ENCODE measurements at places on chromosomes 1 and 21.

DNA sequence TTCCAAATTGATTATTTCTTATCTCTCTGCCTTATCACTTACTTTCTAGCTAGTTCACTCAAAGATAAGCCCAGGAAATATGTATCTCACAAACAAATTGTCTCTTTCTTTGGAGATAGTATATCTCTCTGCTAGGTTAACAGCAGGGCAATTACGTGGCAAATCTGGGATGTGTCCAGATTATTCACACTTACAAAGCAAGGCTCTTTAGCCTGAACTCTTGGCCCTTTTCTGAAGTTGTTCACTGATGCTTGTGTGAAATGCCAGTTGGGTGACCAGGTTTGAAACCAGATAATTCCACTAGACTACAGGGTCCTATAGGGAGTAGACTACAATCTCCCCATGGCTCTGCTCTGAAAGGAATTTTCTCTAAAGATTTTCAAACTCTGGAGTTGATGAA is 30.8 kb upstream of the FAM78B start:
- DNase-seq: peak; percentile 30

- DNase-seq: peak; percentile 33
These were observed 97.3 kb upstream of the HMCN1 start for GRCh38 chr1:185636848-185637247.

DNA sequence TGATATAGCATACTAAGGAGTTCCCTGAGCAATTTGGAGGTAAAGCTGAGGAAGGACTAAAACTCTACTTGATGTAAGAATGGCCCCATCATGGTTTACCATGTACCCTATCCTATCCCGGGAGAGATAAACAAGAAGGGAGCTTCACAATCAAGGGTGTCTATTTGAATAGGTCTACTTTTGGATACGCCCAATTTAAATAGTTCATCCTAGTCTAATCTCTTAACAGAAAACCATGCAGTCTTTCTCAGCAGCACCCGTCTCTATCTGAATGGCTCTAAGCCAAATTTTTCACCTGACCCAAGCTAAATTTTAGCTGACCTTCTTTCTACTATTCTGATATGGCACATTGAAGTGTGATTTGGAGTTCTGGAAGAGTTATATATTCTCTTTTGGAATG is 122.0 kb downstream of the TNNI3K start:
- no peak for DNase-seq

GRCh38 chr1:149884433-149885338 is 14.7 kb upstream of the BOLA1 start:
- DNase-seq: peak; percentile 47

DNA sequence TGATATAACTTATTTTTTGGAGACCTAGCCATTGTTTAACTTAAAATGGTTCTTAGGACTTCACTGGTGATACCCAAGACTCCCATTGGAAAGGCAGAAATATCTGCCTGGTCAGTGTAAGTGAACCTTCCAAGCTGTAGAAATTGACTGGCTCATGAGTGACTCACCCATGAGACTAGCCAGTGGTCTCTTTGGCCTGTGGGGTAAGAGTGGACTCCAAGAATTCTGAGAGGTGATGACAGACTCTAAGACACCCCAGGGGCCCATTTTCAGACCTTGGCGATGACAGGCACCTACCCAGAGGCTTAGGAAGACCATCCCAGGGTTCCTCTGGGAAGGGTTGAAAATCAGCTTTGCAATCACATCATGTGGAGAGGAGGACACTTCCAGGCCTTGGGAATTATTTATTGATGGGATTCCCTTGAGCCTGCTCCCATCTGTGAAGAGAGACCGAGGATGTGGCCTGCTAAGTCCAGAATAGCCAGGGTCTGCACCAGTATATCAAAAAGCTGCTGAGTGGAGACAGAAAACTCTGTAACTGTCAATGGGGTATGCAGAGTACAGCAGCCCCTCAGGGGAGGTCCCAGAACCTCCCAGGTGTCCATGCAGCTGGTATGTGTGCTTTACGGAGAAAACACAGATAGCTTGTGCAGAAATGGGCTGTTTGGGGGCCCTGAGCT is 78.9 kb downstream of the KAZN start:
- DNase-seq: no peak

DNA sequence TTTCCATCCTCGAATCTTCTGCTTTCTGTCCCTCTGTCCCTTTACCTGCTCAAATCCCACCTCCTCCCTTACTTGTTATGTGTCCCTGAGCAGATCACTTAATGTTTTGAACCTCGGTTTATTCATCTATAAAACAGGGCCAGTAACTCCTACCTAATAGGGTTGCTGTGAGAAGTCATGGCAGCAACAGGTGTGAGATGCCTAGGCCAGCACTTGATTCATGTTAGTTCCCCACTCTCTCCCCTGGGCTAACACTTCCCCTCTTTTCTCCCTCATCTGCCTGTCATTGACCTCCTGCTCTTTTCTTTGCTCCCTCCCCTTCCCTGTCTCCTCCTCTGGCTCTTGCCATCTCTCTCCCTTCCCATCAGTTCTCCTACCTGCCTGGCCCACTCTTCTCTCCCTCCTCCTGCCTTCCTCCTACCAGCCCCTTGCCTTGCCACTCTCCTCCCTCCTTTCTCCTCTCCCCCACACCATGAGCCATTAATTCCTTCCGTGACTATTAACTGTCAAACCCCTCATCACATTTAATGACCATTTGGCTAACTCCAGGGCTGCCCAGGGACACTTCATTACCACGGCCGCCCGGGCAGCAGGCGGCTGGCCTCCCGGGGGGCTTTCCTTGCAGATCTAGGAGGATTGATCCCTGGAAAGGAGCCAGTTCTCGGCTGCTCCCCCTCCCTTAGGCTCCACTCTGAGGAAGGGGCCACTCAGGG is 90.6 kb upstream of the CD1D start:
- DNase-seq: no peak

DNA sequence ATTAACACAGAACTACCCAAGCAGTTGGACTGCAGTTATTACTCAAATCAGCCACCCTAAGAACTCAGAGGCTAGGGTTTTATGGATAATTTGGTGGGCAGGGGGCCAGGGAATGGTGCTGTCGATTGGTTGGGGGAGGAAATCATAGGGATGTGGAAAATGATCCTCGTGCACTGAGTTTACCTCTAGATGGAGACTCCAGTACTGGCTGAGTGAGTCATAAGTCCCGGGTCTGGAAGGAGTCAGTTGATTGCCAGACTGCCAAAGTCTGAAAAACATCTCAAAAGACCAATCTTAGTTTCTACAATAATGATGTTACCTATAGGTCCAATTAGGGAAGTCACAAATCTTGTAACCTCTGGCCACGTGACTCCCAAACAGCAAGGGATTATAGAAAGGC is 257.5 kb upstream of the PRMT6 start:
- DNase-seq: peak; percentile 34

DNA sequence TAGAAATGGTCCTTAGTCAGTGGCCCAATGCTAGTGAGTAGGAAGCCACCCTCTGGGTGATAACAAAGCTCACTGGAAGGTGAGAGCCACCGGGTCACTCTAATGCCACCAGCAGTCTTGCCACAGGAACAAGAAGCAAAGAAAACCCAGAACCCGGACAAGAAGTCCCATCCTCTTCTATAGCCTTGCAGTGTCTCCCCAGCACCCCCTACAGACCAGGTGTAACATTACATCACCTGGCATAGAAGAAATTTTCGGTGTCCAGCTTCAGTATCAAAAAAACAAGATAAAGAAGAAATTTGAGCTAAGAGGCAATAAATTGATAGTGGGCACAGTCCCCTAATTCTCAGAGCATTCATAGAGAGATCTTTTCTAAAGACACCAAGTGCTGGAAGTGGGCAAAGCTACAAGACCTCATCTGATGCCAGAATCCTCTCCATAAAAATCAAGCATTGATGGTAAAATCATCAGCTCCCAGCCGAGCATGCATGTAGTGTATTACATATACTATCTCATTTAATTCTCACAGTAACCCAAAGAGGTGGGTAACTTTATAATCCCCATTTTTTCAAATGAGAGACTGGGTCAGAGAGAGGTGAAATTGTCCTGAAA is 491.0 kb downstream of the MATN1 start:
- peak; percentile 38 for DNase-seq

GRCh38 chr1:161486806-161487741 is 18.2 kb upstream of the FCGR2A start:
- peak; percentile 98 for DNase-seq

- peak; percentile 51 for DNase-seq
These were observed 11.7 kb downstream of the NR5A2 start for GRCh38 chr1:200038981-200039848.

GRCh38 chr1:175877939-175878737 is 134.7 kb upstream of the TNR start:
- peak; percentile 18 for DNase-seq

DNA sequence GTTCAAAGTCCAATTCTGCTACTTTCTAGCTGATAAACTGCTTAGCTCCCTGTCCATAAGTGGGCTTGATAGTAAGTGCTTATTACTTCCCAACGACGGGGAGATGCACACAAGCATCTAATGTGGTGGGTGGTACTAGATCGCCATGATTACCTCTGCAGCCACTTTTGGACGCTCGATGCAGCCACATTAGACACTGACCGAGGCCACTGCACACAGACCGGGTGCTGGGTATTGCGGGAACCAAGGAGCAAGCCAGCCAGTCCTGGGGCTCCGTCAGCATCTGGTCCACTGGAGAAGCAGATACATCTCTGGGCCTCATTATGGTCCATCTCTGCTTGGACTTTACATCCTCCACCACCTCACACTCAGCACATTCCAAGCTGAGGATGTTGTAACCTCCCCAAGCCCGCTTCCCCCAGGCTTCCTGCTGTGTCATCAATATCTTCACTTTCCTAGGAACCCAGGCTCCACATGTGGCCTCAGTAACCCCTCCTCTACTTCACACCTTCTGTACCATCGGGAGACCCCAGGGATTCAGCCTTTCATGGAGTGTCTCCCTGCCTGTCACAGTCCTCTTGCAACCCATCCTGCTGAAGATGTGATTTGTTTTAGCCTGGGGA is 48.2 kb downstream of the RHOU start:
- no peak for DNase-seq

GRCh38 chr1:101833312-101833711 is 163.4 kb downstream of the OLFM3 start:
- DNase-seq: no peak

DNA sequence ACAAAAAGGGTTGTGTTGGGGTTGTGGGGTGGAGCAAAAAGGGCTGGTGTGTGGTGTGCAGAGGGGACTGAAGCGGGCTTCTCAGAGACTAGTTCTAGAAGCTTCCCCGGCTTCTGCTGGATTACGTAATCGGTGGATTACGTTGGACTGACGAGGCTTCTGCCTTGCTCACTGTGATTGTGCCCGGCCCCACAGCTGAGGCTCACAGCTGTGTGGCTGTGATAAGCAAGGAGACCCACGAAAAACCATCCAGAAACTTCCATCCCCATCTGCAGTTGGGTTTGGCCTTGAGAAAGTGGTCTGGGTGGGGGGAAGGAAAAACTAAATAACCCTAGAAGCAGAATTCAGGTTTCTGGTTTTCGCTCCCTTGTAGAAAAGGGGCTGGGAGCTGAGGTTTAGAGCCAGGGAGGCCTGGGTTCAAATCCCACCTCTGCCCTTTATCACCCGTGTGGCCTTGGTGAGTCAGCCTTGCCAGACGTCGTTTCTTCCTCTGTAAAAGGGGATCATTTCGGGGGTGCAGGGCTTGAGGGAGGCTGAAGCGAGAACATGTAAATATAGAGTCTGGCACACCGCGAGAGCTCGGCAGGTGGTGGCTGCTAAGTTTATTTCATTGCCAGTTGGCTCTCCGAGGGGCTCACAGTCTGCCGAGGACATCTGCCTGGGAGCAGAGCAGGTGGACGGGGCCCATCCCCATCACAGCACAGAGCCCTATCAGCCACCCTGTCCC is 30.4 kb upstream of the DISP3 start:
- peak; percentile 6 for DNase-seq

DNA sequence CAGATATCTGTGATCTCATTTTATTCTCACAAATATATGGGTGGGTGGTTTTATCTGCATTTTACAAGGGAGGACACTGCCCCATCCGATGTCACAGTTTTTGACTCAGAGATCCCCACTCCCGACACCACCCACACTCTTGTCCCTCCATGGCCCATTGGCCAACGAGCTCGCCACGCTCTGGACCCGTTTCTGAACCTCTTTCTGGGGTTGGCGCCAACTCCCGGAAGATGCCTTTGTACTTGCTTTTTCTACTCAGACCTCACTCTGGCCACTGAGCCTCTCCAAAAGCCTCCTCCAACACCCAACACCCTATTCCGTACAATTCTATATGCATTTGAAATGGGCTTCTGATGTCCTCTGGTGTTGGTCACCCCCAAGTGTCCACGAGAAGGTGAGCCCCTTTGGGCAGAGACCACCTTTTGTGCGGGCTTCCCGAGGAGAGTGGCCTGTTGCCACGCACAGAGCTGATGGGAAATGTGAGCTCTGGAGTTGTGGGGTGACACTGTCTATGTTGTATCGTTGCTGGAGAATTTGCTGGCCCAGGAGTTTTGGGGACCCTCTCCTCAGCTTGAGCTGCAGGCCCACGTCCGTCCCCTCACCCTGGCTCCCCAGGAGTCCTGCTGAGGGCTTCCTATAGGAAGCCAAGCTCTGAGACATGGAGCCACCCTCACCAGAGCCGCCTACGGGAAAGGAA is 366.9 kb upstream of the VAMP3 start:
- no peak for DNase-seq

DNA sequence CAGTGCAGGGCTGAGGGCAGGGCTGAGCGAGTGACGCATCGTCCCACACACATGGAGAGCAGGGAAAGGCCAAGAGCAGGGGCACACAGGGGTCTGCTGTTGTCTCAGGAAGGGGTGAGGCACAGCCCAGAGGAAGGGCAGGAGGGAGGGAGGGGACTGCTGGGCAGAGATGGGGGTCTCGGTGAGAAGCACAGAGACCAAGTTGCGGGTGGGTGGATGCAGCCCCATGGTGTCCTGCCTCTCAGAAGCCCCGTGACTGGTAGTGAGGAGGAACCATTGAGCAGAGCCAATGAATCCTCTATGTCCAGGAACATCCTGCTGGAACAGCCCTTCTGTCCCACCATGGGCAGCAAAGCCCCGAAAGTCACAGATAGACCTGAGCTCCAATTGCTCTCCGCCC is 17.8 kb downstream of the C1orf198 start:
- no peak for DNase-seq

DNA sequence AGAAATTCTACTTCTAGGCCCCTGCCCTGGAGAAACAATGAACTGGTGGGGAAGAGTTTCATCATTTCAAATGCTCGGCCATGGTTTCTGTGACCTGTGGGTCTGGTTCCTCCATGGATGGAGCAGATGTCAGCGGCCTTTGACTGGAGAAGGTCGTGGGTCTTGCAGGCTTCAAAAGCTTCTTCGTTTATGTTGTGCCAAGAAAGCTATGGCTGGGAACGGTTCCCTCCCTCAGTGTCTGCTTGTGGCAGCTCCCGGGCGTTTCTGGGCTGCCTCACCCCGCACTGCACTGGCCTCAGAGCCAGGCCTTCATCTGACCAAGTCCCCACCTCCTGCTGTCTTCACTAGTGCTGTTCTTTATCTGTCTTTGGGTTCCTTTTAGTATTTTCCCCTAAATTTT is 46.4 kb upstream of the POFUT2 start:
- no peak for DNase-seq
